ENCODE measurements at places on chromosomes 7 and 10. TPM values are rescaled to one million over a fixed set of nuclear protein-coding genes. Genes with fewer than 3 reads are reported as not detected.

The GARIN1A gene
- 0.53 TPM for total RNA-seq

The PDE1C gene
- total RNA-seq, result 1.4 TPM

- H3K36me3 ChIP-seq, result no peaks in the 10 kb centered on the region
- H3K4me1 ChIP-seq, result no peaks in the 10 kb centered on the region
- DNase-seq, result no peak
- H3K27me3 ChIP-seq, result no peaks in the 10 kb centered on the region
- H3K4me3 ChIP-seq, result no peak overlapping the region
These were observed 97.0 kb downstream of the PCLO start for GRCh38 chr7:83065714-83066113.

DNA sequence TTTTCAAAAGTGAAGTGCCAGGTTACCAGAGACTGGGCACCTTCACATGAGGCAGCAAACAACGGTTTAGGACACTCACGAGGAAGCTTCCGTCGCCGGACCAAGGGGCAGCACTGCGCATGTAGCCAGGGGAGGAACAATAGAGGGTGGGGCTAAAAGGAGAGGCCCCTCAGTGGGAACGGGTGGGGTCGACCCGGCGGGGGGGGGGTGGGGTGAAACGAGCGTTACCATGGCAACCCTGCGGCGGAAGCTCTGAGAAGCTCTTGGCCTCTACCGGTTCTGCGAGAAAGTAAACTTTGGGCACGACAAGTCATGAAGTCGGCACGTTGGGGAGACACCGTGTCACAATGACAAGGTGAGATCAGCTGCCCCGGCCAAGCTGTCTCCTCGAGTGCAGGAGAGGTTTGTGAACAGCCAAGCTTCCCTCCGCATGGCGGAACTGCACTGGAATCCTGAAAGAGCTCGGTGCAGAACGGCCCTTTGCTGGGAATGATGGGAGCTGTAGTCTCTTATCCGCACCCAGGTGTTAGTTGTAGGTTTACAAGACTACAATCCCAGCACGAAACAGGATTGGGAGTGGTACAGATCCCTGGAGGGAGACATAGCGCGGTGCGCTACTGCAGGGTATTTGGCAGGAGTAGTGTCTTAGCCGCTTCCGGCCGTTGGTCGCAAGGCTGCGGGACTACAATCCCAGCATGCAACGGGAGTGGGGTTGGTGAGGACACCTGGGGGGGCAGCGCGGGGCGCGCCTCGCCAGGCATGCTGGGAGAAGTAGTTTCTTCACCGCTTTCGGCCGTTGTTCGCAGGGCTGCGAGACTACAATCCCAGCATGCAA, 72.8 kb upstream of the ZNF722 start:
- no peaks in the 10 kb centered on the region for H3K27me3 ChIP-seq
- no peaks in the 10 kb centered on the region for H3K4me1 ChIP-seq
- H3K36me3 ChIP-seq, result no peaks in the 10 kb centered on the region
- DNase-seq, result peak; percentile 78
- peak overlapping the region; percentile 84 for H3K27ac ChIP-seq
- peak overlapping the region; percentile 36 for H3K4me3 ChIP-seq

DNA sequence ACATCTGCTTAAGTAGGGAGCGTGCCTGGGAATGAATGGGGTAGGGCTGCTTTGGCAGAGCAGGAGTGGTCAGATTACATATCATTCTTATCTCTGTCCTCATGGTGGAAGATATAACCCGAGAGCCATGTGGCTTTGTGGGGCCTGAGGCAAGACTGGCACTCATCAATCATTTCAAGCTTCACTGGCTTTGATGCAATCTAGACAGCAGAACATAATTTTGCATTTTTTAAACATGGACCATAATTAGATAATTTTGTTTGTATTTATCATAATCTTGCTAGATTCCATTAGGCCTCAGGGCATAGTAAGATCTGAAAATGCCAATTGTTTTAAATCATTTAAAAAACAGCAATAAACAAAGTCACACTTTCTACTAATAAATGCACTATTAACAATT, 480.3 kb downstream of the NXPH1 start:
- no peak for DNase-seq
- H3K4me1 ChIP-seq, result no peaks in the 10 kb centered on the region
- no peaks in the 10 kb centered on the region for H3K27me3 ChIP-seq
- no peak overlapping the region for H3K4me3 ChIP-seq
- no peak overlapping the region for H3K27ac ChIP-seq
- no peaks in the 10 kb centered on the region for H3K36me3 ChIP-seq

DNA sequence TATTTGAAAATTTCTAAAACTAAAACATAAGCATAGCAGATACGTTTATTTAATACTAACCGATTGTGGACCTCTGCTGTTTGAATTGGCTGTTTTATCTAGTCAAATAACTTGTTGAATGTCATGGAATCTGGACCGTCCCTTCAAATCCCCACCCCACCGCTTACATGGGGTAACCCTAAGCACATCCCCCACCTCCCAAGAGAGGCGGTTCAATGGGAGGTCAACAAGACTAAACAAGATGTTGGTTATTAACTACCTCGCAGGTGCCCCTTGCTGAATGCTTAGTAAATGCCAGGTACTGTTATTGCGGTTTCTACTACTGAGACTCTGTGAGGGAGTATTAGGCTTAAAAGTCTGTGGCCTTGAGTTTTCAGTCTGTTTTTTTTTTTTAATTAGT, 70.9 kb downstream of the DAGLB start:
- H3K27me3 ChIP-seq, result no peaks in the 10 kb centered on the region
- H3K4me3 ChIP-seq, result peak overlapping the region; percentile 6
- peak overlapping the region; percentile 2 for H3K27ac ChIP-seq
- H3K4me1 ChIP-seq, result peaks cover 47% of the 10 kb centered on the region

- H3K36me3 ChIP-seq, result peaks cover 24% of the 10 kb centered on the region
- H3K4me3 ChIP-seq, result no peak overlapping the region
- no peak for DNase-seq
- H3K27ac ChIP-seq, result peak overlapping the region; percentile 55
- H3K4me1 ChIP-seq, result peaks cover 13% of the 10 kb centered on the region
These were observed 1.7 kb upstream of the SPACDR start for GRCh38 chr7:100465702-100466311.

DNA sequence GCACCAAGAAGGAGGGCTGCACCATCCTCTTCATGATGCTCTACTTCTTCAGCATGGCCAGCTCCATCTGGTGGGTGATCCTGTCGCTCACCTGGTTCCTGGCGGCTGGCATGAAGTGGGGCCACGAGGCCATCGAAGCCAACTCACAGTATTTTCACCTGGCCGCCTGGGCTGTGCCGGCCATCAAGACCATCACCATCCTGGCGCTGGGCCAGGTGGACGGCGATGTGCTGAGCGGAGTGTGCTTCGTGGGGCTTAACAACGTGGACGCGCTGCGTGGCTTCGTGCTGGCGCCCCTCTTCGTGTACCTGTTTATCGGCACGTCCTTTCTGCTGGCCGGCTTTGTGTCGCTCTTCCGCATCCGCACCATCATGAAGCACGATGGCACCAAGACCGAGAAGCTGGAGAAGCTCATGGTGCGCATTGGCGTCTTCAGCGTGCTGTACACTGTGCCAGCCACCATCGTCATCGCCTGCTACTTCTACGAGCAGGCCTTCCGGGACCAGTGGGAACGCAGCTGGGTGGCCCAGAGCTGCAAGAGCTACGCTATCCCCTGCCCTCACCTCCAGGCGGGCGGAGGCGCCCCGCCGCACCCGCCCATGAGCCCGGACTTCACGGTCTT, 1.9 kb downstream of the FZD1 start:
- H3K36me3 ChIP-seq, result no peaks in the 10 kb centered on the region
- H3K4me3 ChIP-seq, result peak overlapping the region; percentile 79
- DNase-seq, result no peak
- no peaks in the 10 kb centered on the region for H3K4me1 ChIP-seq

GRCh38 chr10:20616918-20617810, 279.9 kb downstream of the NEBL start:
- DNase-seq, result no peak
- no peaks in the 10 kb centered on the region for H3K27me3 ChIP-seq
- no peak overlapping the region for H3K27ac ChIP-seq
- H3K4me1 ChIP-seq, result peaks cover 1% of the 10 kb centered on the region
- no peaks in the 10 kb centered on the region for H3K36me3 ChIP-seq
- no peak overlapping the region for H3K4me3 ChIP-seq

The TMEM273 gene
- total RNA-seq, result 82.3 TPM

DNA sequence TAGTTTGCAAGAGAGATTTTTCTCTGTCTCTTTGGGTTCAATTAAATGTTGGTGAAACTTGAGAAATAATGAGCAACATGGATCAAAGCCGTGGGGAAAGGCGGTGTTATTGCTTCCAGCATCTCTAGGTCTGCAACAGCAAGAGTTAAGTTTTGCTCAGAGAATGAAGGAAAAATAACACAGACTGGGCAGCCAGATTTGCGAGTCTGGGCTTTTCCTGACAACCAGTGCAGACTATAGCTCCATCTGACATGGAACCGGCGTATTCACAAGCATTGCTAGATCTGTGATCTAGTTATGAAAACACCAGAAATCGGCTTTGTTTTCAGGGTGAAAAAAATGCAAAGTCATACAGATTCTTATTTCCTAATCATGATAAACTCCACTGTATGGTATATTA, 110.4 kb downstream of the CAMK1D start:
- no peak overlapping the region for H3K27ac ChIP-seq
- no peak for DNase-seq
- H3K27me3 ChIP-seq, result no peaks in the 10 kb centered on the region
- H3K36me3 ChIP-seq, result no peaks in the 10 kb centered on the region
- no peaks in the 10 kb centered on the region for H3K4me1 ChIP-seq

GRCh38 chr7:157875230-157876179, 538.7 kb downstream of the DNAJB6 start:
- no peak overlapping the region for H3K4me3 ChIP-seq
- H3K36me3 ChIP-seq, result no peaks in the 10 kb centered on the region
- H3K4me1 ChIP-seq, result no peaks in the 10 kb centered on the region
- no peak for DNase-seq

The KLF14 gene
- not detected for total RNA-seq

The ENKUR gene
- total RNA-seq, result not detected

DNA sequence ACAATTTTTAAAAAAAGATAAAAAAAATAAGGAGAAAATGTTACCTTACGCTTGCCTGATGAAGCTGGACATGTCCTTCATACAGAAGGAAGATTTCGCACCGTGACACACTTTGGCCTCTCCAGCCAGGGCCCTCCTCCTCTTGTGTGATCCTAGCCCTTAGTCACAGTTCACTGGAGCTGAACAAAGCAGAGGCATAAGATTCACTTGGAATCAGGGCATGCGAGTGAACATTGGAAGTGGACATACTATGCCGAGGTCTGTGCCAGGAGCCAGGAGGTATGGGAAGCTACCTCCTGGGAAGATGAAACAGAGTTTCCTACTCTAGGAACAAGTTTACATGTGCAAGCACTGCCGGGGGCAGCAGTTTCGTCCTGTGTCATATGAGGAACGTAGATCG, 91.5 kb downstream of the XPNPEP1 start:
- no peak overlapping the region for H3K4me3 ChIP-seq
- H3K36me3 ChIP-seq, result no peaks in the 10 kb centered on the region
- no peak for DNase-seq
- H3K27me3 ChIP-seq, result no peaks in the 10 kb centered on the region
- no peak overlapping the region for H3K27ac ChIP-seq

DNA sequence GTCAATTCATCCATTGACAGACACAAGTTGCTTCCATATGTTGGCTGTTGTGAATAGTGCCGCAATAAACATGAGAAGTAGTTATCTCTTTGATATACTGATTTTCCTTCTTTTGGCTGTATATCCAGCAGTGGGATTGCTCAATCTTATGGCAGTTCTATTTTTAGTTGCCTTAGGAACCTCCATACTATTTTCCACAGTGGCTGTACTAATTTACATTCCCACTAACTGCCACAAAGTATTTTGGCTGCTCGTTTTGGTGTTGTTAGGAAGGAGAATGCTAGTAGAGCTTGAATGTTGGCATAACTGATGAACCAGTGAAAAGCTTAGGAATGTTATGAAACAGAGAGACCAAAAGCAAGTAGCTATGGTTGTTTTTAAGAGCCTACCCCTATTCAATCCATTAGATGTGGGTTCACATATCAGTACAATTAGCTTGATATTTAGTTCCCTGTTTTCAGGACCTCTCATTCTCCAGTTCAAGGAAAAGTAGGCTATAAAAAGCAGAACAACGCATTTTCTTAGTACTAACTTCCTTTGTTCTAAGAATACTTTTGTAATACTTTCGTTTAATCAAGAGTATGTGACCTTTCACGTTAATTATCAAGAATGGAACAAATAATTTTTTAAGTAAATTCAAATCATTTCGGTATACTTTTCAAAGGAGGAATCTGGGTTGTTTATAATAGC, 100.3 kb downstream of the FAS start:
- no peak overlapping the region for H3K4me3 ChIP-seq
- no peak overlapping the region for H3K27ac ChIP-seq
- DNase-seq, result no peak

The CNPY1 gene
- total RNA-seq, result not detected

GRCh38 chr7:138949421-138950088, 31.6 kb downstream of the KIAA1549 start:
- H3K36me3 ChIP-seq, result no peaks in the 10 kb centered on the region
- H3K4me3 ChIP-seq, result no peak overlapping the region
- no peaks in the 10 kb centered on the region for H3K27me3 ChIP-seq
- H3K4me1 ChIP-seq, result no peaks in the 10 kb centered on the region
- DNase-seq, result no peak
- H3K27ac ChIP-seq, result no peak overlapping the region

DNA sequence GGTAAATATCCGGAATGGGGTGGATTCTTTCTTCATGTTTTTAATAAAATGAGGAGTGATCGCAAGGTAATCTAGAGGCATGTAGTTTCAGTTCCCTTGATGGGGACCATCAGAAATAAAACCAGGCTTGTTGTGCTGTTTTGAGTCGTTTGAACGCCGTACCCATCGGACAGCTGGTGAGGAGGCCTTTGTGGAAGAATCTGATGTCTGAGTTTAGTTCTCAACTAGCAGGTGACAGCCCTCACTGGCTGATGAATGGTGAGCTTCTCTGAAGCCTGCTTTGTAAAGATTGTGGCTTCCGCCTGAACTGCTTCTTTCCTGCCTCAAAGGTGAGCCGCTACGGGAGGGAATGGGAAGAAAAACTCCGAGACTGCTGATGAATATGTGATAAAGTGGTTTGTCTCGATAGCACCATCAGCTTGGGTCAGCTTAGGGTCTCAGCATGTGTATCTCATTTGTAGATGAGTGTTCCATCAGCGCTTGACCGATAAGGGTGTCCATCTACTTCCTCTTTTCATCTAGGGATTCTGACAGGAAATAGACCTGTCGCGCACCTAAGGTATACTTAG, 977 bp downstream of the TMEM248 start:
- H3K27ac ChIP-seq, result peak overlapping the region; percentile 74
- no peaks in the 10 kb centered on the region for H3K36me3 ChIP-seq
- no peaks in the 10 kb centered on the region for H3K27me3 ChIP-seq
- peaks cover 25% of the 10 kb centered on the region for H3K4me1 ChIP-seq
- H3K4me3 ChIP-seq, result peak overlapping the region; percentile 86

The HOXA10 gene
- not detected for total RNA-seq

The RARRES2 gene
- 144 TPM for total RNA-seq

DNA sequence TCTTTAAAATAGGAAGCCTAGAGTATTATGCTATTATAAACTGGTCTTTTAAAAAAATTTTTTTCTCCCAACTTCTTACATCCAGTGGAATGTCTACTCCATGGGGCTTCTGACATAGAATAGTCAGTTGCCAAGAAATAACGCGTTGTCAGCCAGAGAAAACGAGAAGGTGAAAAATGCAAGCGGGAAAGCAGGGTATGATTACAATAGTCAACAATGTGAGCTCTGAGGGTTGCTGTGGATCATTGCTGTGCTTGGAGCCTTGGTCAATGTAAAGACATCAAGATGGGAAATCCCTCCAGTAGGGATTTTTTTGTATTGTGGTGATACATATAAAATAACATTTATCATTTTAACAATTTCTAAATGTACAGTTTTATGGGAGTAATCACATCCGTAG, 27.6 kb upstream of the PLPP4 start:
- no peaks in the 10 kb centered on the region for H3K36me3 ChIP-seq
- no peak overlapping the region for H3K4me3 ChIP-seq
- no peaks in the 10 kb centered on the region for H3K4me1 ChIP-seq
- no peak overlapping the region for H3K27ac ChIP-seq
